GM10248 (cell line): ENCODE measurements at places on chromosomes 7 and 10.

- DNase-seq = no peak
These were observed 36.3 kb downstream of the DRGX start for GRCh38 chr10:49359349-49360270.

DNA sequence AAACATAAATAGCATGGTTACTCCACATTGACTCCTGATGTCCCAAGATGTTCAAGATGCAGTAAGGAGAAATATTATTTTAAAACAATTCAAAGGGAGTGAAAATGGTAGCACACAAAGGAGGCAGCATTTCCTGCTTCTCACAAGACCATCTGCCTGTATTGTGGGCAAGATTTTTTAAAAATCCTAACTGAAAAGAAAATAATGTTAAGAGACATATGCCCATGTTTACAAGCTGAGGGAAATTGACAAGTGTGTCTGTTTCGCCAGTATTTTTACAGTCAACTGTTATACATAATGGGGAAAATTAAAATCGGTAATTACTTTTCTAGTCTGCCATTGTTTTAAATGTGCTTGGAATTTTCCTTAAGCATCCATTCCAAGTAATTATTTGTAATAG, 646.2 kb upstream of the C7orf33 start:
- no peak for DNase-seq

DNA sequence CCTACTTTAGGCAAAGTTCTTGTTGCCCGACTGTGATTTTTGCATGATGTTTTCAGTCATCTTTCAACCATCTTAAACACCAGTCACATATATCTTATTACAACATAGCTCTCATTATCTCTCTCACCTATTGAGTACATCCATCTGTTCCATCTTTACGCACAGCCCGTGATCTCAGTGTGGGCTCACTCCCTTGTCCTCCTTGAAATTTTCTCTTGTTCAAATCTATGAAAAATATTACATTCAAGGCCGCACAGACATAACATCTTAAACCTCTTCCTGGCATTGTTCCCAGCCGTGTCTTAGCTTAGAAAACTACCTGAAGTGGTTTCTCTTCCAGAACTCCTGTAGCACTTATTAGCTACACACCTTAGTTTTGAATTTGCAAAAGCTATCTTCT, 32.6 kb downstream of the NET1 start:
- no peak for DNase-seq

DNA sequence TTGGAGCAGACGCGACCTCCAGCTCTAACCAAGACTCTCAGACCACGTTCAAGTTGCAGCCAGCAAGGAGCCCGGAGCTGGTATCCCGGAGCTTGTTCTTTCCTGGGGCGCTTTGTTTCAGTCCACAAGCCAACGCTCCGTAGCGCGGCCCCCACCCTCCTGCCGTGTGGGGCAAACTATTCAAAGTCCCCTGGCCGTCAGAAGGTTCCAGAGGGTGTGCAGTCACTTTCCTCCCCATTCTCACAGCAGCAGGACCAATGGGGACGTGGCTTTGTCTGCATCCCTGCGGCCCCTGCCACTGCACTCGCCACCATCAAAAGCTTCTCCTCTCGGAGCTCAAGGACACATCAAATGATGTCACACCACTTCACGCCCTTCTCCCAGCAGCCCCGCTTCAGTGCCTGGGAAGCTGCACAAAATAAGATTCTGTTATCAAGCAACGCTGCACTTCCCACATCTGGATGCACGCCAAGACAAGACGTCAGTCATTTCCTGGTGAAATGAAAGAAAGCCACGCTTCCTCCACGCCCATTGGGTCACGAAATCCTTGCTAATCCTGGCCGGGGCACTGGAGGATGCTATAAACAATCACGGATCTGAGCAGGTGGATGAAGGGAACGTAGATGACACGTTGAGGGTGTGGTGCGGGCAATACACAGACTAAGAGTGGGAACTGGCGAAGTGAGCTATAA, 348.2 kb downstream of the PTPRN2 start:
- DNase-seq = no peak

DNA sequence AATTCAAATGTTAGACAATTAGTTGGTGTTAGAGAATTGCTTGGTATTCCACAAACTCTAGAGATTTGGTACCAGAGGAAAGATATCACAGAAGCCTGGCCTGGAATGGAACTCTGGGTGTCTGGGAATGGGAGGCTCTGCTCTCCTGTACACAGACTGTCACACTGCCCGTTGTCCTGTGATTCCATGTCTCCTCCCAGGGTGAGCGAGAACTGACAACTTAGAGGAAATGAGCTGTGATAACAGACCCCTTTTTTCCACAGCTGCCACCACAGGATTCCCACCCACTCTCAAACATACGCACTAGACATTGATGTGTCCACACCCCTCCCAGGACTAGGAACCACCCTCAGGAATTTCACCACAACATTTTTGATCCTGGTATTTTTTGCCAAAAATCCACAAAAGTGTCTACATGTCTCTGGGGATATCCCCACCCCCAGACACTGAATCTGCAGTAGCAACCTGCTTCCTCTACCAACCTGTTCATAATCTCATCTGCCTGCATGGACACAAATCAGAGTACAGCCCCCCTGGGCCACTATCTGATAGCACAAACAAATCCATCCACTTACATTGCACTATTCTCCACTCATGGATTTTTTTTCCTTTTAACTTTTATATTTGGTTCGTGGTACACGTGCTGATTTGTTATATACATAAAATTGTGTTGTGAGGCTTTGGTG, 4.7 kb downstream of the ZNF273 start:
- DNase-seq = no peak

DNA sequence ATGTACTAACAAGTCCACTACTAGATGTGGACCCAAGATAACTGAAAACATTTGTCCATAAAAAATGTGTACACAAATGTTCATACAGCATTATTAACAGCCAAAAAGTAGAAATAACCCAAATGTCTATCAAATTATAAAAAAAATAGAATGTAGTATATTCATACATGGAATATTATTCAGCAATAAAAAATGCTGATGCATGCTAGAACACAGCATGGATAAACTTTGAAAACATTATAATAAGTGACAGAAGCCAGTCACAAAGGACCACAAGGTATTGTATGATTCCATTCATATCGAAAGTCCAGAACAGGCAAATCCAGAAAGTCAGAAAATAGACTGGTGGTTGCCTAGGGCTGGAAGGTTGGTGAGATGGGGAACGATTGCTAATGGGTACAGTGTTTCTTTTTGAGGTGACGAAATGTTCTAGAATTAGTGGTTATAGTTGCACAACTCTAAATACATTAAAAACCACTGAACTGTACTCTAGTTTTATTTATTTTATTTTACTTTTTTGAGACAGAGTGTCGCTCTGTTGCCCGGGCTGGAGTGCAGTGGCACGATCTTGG, 43.3 kb upstream of the ANLN start:
- DNase-seq = no peak

DNA sequence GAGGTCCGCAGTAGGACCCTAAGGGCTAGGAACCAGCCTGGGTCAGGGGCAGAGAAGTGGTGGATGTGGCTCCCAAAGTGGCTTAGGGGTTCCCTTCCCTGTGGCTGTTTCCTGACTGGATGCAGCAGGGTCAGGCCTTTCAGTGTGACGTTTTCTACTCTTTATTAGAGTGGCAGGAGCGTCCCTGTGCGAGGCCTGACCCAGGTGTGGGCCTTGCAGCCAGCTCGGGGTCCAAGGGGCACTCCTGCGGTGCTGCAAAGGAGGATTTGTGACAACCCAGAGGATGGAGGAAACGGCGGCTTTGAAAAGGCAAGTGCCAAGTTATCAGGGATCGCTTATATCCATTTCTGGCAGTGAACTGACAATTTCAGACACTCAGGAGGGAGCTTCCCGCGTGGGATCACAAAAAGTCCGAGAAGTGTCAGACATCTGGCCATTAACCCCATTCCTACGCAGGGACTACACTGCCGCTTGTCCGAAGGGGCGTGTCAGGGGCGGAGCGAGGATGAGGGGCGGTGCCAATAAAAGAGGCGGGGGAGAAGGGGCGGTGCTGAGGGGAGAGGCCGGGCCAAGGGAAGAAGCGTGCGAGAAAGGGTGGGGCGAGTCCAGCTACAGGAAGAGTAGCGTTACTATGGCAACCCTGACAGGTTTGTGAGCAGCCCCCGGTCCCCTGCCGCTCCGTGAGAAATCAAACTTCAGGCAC, 98.8 kb upstream of the ZNF722 start:
- no peak for DNase-seq
